ENCODE measurements at places on chromosomes 2 and 18.

DNA sequence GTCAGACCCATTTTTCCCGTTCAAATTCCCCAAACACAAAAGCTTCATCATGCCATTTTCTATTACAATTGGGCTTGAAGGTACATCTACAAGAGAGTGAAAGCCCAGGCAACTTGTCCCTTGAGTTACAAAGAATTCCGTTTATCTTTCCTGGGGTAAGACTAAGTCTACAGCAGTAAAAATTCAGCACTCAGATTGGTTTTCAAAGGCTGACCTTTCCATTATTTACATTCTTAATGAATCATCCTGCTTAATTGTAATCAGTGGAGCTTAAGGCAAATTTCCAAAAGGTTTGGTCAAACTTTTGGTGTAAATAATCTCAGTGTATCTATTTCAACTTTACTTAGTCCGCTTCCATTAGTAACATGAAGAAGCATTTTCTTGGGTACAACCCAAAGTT is 33.4 kb upstream of the ST3GAL5 start:
- no peak for DNase-seq

- DNase-seq = no peak
Measured at GRCh38 chr2:24228470-24228869, 53.6 kb downstream of the FAM228A start.

DNA sequence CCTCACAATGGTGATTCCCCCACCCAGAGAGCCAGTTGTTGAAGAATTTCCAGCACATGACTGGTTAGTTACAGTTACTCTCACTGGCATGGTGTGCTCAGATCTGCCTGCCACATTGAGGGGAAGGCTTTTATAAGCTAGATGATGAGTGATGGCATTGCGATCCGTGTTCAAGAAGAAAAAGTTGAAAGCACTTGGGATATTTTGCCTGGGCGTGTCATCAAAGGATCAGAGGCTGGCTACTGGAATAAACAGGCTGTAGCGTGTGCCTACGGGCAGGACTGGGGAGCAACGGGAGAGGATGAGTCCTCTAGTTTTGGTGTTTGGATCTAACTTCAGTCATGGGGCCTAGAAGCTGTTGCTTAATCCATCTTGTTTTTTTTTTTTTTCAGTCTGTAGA is 175.0 kb downstream of the SETBP1 start:
- peak; percentile 25 for DNase-seq

DNA sequence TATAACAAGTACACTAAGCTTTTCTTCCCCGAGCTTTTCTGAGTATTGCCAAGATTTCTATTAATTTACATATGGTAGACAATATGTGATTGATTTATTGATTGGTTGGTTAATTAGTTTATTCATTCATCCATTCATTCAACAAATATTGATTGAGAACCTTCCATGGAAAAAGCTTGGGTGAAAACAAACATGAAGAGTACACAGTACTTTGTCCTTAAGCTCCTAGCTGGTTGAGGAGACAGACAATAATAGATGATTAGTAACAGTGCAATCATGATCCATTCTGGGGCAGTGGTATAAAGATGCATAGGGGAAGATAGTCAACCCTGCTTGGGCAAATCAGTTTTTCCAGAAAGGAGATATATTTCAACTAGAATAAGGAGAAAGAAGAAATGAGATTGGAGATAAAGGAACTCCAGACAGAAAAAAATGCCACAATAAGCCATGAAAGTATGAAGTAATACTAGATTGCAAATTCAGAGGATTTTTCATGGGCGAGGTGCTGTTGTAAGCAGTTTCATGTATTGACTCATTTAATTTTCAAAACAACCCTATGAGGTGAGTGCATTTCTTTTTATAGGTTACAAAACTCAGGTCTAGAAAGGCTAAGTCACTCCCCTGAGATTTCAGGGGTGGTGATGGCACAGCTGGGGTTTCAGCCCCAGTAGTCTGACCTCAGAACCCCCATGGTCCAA is 129.5 kb downstream of the RND3 start:
- DNase-seq = no peak

DNA sequence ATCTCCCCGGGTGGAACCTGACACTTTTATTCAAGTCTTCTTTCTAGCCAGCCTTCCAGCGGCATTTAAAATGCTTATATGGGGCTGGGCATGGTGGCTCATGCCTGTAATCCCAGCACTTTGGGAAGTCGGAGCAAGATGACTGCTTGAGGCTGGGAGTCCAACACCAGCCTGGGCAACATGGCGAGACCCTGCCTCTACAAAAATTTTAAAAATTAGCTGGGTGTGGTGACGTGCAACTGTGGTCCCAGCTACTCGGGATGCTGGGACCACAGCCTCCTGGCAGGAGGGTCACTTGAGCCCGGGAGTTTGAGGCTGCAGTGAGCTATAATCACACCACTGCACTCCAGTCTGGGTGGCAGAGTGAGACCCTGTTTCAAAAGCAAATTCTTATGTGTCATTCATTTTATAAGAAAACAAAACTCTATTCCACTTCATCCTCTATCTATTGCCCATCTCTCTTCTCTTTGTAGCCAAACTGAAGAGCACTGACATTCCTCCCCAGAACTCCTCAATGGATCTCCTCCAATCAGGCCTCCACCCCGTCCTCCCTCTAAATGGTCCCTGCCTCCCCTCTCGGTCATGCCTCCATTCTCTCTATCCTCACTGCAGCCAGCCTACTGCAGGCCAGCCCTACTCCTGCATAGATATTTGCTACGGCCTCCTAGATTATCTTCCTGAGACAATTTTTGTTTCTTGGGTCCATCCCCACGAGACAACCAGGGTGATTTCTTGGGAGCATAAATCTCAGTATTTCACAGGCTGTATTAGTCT is 18.0 kb upstream of the RHOB start:
- peak; percentile 31 for DNase-seq

DNA sequence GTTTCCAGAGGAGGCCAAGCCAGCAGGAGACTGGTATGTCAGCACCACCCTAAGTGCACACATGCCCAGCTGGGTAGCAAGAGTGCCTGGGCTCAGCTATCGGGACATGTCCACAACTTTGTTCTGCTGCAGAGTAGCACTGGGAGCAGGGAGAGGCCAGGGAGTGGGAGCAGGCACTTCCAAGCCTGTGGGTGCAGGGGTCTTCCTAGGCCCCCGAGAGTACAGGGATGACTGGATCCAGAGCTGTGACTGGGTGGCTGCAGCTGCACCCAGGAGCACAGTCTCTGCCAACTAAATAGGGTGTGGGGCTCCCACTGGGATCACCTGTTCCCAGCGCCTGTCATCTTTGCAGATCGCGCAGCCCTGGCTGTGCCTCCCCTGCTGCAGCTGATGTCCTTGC is 256.0 kb upstream of the HNMT start:
- DNase-seq = no peak

- DNase-seq = no peak
Measured at GRCh38 chr18:62521593-62521992, 1.2 kb upstream of the ZCCHC2 start.

DNA sequence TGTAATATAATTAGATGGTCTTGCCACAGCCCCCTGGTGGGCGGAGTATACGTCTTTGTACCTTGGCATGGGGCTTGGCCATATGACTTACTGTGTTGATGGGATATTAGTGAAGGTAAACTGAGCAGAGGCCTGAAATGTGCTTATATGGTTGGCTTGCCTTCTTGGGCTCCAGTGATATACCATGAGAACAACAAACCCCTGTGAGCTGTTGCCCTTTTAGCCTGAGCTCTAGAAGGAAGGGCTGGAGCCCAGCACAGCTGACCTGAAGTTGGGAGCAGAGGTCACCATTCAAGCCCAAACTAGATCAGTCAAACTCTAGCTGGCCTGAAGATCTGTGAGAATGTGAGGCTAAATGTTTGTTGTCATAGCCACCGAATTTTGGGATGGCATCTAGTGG is 75.2 kb upstream of the CD302 start:
- DNase-seq = peak; percentile 42

GRCh38 chr2:188788621-188789020 is 185.6 kb upstream of the COL3A1 start:
- peak; percentile 67 for DNase-seq

- no peak for DNase-seq
Measured at GRCh38 chr2:164009756-164010337, 274.0 kb upstream of the FIGN start.

DNA sequence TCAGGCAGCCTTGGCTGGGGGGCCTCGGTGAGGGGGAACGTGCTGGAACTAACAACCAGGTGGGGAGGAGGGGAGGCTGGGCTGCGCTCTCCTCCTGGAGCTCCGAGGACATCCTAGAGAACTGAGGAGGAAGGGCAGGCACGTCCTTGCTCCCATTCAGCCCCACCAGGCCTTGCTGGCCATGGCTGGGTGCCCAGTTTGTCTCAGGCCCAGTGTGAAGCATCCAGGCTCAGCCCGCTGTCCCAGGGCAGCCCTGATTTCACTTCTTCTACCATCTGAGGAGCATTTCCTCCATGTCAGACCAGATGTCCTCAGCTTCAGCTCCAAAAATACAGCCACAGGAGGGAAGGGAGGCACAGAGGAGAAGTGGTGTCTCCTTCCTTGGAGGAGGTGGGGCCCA is 125.4 kb downstream of the CELF4 start:
- DNase-seq = no peak

GRCh38 chr2:25274868-25275574 is 66.7 kb downstream of the DNMT3A start:
- DNase-seq = peak; percentile 64

DNA sequence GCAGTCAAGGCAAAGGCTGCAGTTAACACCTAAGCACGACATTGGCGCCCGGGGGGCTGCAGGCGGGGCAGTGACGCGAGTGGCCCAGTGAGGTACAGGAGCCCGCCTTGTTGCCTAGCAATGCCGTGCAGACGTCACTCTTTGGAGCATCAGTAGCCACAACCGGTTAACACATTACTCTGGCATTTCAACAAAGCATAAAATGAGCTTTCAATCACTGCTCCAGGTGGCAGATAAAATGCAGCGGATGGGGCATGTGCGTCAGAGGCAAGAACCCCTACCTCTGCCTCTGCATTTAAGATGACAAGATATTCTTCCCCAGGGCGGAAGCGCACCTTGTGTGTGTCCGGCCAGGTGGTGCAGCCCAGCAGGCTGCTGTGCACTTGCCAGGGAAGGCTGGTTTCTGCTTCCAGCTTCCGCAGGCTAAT is 139.4 kb downstream of the MTCL1 start:
- no peak for DNase-seq

- no peak for DNase-seq
Measured at GRCh38 chr18:26544451-26544850, 3.9 kb downstream of the KCTD1 start.

DNA sequence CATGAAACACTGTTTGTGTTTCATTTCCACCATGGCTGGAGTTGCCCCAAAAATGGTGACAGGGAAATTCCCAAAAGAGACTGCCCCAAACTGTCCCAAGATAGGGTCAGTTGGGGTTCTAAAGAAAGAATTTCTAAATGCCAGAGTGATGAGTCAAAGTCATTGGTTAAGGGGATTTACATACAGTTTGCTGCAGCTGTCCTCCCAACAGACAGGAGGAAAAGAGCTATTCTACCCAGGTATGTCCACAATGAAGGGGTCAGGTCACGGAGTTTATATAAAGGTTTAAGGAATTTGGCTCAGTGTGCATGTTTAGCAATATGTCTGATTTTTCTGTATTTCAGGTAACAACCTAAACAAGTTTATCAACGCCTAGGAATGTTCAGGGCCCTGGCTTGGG is 344.1 kb downstream of the TDRD15 start:
- DNase-seq = no peak

DNA sequence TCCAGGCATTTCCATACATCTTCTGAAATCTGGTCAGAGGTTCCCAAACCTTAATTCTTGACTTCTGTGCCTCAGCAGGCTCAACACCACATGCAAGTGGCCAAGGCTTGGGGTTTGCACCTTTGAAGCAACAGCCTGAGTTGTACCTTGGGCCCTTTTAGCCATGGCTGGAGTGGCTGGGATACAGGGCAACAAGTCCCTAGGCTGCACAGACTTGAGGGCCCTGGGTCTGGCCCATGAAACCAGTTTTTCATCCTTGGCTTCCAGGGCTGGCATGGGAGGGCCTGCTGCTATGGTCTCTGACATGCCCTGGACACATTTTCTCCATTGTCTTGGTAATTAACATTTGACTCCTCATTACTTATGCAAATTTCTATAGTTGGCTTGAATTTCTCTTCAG is 988.8 kb upstream of the CNTNAP5 start:
- DNase-seq = no peak

GRCh38 chr2:203987959-203988358 is 51.4 kb downstream of the ICOS start:
- no peak for DNase-seq

- no peak for DNase-seq
Measured at GRCh38 chr2:23709311-23709710, 217.6 kb downstream of the ATAD2B start.

GRCh38 chr2:162769066-162769465 is 69.5 kb downstream of the KCNH7 start:
- DNase-seq = no peak

DNA sequence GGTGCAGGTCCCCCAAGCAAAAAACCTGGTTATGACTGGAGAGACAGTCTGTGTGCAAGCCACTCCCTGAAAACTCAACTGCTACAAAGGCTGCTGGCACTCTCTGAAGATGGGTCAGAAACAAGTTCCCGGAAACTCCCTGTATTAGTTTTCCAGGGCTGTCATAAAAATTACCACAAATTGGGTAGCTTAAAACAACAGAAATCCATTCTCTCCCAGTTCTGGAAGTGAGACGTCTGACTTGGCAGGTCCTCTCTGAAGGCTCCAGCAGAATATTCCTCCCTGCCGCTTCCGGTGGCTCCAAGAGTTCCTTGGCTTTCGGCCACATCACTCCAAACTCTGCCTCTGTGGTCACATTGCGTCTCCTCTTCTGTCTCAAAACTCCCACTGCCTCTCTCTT is 30.1 kb upstream of the SERPINE2 start:
- no peak for DNase-seq

DNA sequence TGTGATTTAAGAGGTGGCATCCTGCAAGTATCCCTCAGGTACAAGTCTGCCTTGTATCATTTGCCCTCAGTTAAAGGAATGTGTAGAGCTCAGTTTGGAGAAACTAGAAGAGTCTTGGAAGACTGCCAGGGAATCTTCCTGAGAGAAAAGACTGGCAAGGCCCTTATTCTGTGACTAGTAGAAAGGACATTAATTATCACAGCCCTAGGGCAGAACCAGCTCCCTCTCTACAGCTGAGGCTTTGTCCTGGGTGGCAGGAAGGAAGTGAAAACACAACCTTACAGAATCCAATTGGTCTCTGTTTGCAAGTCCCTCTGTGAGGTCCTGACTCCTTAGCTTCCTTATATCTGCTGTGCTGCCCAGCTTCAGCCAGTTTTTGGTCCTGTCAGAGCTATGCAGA is 385.9 kb upstream of the CYRIA start:
- no peak for DNase-seq

- no peak for DNase-seq
Measured at GRCh38 chr2:223113161-223113560, 61.2 kb downstream of the KCNE4 start.

DNA sequence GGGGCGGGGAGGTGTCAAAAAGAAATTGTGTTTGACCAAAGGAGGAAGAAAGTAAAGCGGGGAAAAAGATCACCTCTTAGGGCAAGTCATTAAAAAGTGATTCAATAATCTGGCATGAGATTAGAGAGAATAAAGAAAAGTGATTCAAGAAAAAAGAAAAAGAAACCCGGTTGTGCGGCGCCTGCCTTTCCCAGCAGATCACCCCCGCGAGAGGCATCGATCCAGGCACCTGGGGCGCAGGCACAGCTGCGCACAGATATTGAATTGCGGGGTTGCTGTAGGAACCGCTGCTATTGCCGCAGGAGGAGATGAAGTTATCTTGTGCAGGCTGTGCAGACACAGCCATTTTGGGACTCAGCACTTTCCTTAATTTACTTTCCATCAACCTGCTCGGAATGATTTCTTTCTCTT is 71.2 kb downstream of the PLB1 start:
- no peak for DNase-seq

- no peak for DNase-seq
Measured at GRCh38 chr2:68716604-68717304, 17.9 kb upstream of the ARHGAP25 start.
